Head of caudate nucleus (tissue), 42 donors: ENCODE measurements at places on chromosomes 4 and X.
A peak's percentile ranks its signal among the peaks of the same experiment; 100 is the strongest.

DNA sequence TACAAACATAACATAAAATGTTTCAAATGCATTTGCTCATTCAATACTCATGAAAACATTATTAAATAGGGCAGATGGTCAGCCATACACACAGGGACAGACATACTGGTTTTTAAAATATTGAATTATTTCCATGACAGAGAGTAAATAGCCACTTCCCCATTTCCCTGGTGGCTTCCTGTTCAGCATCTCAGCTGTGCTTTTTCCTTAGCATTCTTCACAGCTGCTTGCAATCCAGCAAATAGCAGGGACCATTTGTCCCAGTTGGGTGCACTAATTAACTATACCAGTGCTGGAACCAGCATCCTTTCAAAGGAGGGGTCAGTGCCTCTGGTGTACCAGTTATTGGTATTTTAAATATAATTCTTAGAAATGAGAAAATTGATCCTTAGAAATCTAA lies 964.7 kb downstream of the RAB28 start:
- DNase-seq: no peak

GRCh38 chr4:101853028-101853427 lies 62.5 kb downstream of the BANK1 start:
- no peak for DNase-seq

- DNase-seq: no peak
Measured at GRCh38 chr4:163167333-163167626, 590 bp upstream of the NAF1 start.

- DNase-seq: no peak
Measured at GRCh38 chr4:149160370-149160769, 655.3 kb downstream of the IQCM start.

GRCh38 chr4:116058129-116058528 lies 944.7 kb upstream of the NDST4 start:
- DNase-seq: no peak

- DNase-seq: no peak
Measured at GRCh38 chr4:48756689-48757220, 23.3 kb downstream of the FRYL start.

DNA sequence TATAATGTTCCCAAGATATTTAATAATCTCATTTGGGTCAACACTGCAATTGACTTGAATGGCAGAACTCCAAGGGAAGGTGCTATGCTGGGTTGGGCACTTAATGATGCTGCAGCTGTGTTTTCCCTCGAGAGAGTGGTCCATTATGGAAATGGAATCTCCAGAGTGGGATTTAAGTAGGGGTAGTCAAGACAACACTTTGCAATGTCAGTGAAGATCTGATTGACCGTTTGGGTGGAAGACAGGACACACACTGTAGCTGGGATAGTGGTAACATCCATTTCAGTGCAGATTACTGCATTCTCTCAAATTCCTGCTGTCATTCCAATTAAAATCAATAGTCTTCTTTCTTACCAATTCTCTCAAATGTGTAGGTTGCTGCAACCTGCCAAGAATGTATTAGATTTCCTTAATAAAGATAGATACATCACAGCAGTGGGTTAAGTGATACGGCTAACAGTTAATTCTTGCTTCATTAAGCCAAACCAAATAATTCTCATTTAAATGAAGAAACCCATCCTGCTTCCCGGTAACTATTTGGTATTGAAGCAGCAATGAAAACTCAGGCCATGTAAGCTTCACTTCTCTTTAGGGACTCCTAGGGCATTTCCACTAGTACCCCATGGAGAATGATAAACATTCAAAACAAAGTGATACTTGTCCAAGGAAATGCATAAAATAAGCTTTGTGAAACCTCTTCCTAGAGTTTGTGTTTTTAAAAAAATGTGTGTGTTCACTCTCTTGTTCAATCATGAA lies 40.5 kb upstream of the RASGEF1B start:
- no peak for DNase-seq

GRCh38 chrX:9114245-9114644 lies 80.3 kb upstream of the FAM9B start:
- no peak for DNase-seq

DNA sequence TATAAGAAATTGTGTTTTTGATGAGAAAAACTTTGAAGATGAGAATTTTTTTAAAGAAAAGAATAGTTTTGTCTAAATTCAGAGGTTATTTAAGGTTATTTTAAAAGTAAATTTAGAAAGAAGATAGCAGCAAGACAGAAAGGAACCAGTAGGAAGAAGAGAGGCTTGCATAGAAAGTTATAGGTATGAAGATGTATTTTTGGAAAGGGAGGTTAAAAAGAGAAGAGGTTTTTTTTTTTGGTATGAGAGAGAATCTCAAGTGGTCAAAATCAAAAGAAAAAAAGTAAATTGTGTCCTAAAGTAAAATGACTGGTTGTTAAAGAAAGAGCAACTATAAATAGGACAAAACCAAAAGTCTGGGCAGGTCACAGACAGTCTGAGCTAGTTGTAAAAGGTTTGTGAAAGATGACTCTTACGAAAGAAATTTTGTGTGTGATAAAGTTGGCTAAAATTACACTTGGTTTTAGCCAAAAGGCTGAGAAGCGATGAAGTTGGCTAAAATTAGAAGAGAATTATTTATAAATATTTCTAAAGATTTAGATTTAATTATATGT lies 16.4 kb upstream of the EIF4E start:
- DNase-seq: no peak

DNA sequence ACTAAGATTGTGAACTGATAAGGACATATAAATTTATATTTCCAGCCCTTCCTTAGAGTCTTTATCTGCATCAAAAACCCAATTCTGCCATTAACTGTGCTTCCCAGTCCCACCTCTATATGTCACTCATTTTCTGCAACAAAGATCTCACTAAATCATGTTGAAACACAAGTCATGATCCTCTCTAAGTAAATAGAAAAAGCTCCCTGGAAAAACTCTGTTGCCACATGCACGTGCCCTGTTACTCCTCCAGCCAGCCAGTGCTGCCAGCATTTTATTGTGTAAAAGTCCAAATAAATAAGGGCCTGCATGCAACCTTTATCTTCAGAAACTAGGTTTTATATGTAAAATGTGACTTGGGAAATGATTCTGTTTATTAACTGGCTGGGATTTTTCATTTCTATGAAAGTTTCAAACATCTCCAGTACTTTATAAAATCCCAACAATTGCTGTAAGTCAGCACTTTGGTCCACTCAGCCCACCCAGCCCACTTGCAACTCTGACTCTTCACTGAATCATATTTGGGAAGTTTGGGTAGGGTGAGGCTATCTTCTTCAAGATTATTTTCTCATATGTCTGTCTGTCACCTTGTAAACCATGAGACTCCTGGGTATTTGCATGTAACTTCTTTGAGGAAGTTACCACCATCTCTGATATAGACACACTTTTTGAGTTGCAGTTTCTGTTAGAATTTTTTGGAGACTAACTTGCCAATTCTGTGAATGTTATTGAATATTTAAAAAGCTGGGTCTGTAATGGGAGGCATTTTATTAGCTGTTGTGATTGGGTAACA lies 40.0 kb upstream of the SMARCA5 start:
- DNase-seq: no peak

- DNase-seq: no peak
Measured at GRCh38 chrX:106932492-106932923, 12.3 kb downstream of the CLDN2 start.

DNA sequence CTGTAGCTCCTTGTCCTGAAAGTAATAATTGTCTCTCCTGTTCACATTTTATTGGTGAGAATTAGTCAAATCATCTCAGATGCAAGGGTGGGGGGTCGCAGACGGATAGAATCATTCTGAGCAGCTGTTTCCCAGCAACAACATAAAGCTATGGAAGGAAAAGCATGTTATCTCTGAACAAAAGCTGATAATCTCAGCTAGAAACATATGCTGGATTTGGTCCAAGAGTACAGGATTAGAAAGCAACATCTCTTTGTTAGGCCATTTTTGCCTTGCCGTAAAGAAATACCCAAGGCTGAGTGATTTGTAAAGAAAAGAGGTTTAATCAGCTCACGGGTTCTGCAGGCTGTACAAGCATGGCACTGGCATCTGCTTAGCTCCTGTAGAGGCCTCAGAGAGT lies 472.8 kb upstream of the BOD1L1 start:
- DNase-seq: no peak

- no peak for DNase-seq
Measured at GRCh38 chrX:71181558-71181909, 36.9 kb downstream of the NLGN3 start.

- no peak for DNase-seq
Measured at GRCh38 chrX:45743081-45743533, 542.4 kb upstream of the DIPK2B start.

DNA sequence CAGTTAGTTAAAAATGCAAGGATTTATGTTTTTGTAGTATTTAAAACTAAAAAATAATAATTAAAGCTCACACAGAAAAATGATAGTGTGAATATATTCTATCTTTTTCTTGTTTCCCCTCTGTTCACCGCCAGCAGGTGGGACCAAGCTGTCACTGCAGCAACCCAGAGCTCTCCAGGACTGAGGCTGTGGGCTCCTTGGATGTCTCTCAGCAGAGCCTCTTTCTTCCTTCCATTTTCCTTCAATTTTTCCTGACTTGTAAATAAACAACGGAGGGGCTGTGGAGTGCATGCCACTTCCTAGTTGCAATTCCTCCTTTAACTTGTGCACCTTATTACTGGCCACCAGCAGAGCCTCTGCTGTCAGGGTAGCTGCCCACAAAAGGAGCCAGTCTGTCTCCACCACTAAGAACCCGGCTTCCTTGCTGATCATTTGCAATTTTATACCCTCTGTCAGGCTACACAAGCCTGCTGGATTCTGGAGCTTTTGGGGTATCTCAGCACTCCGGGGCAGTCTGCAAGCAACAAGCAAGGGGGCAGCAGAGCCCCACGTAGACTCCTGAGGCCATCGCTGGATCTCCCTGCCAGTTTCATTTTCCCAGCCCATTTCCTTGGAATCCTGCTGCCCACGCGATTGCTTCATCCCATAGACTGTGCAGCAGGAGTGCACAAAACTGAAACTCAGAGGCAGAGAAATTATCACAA lies 1467.4 kb downstream of the C4orf33 start:
- DNase-seq: peak; percentile 7

DNA sequence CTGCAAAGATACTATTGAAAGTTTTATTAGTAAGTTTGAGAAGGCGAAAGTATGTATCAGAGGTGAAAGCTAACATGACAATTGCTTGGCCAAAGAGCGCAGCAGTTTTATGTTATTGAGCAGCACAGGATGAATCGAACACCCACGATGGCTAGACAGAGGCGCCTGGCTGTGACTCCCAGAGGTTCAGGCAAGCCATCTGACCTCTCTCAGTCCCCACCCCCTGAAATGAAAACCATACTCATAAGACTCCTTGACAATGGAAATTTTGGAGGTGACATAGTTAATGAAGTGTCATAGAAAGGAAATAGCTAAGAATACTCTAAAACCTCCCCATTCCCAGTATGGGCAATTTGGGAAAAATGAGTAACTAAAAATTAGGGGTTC lies 70.6 kb downstream of the MGST2 start:
- DNase-seq: no peak

DNA sequence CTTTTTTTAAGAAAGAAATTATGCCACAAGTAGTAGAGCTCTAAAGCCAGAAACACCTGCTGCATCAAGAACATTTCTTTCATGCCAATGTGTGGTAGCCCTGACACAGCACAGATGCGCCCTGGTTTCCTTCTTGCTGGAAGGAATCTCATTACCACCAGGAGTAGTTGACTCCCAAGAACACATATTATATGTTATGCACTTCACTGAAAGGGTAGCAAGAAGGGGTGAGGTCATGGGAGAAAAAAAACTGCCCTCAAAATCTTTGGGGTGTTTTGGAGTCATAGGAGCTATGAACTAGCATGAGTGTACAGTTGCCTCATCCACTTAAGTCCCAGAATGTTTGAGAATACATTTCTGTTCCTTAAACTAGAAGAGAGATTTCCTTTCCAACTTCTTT lies 185.8 kb upstream of the C1QTNF7 start:
- no peak for DNase-seq

GRCh38 chr4:15270201-15270600 lies 157.6 kb upstream of the C1QTNF7 start:
- no peak for DNase-seq

DNA sequence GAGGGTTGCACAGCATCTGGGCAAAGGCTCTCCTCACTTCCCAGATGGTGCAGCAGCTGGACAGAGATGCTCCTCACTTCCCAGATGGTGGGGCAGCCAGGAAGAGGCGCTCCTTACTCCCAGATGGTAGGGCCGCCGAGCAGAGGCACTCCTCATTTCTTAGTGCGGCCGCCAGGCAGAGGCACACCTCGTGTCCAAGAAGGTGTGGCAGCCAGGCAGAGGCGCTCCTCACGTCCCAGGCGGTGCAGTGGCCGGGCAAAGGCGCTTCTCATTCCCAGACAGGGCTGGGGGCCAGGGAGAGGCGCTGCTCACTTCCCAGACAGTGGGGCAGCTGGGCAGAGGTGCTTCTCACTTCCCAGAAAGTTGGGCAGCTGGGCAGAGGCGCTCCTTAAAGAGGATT lies 48.8 kb downstream of the ZNF732 start:
- DNase-seq: no peak

DNA sequence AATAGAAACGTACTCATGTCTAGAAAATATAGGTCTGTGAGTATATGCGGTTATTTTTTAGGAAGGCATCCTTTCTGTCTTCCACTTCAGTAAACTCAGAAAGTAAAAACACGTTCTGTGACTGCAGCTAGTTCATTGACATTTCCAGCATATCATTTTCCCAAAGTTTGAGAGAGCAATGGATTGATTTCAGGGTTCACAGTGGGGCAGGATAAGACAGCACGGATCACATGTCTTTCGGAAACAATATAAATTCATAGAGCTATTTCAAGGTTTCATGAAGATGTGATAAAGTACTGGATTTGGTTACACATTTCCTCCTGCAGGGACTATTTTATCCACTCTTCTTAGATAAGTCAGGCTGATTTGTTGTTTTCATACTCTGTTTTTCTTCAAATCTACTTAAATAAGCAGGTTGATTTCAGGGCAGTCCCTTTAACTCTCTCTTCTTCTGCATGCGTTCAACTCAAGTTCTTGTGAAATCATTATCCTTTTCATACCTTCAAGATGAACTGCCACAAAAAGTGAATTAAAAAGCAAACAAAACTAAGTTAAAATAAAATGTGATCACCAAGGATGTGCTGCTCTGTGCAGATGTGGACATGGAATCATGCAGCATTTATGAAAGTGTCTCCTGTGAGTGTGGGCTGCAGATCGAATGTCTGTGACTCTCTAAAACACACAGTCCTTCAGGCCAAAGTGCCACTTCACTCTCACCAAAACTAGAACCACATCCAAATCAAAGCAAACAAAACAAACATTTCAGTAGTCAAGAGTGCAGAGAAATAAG lies 187.7 kb downstream of the UNC5C start:
- no peak for DNase-seq

GRCh38 chr4:141023051-141023450 lies 110.2 kb downstream of the RNF150 start:
- no peak for DNase-seq

GRCh38 chr4:26796081-26796480 lies 64.6 kb upstream of the STIM2 start:
- no peak for DNase-seq

DNA sequence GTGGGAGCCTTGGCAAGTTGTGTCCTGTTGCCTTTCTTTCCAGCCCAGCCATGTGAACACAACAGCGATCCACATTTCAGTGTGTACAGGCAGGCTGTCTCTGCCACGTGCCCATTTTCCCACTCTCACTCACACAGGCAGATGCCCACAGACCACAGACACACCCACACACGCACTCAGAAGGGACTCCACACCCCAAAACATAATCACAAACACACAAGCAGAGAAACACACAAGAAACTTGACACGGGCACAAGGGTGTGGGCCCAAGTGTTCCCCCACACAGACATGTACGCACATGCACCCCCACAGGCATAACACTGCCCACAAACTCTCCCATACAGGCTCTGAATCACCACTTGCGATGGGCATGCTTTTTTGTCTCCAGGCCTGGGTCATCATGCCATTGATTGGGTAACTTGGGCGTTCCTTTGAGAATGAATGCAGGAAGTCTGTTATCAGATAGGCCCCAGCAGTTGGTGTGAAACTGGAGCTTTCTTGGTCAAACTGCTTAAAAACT lies 84.3 kb downstream of the NBDY start:
- DNase-seq: no peak
